HepG2 (cell line): ENCODE measurements at places on chromosomes 7 and 10.

DNA sequence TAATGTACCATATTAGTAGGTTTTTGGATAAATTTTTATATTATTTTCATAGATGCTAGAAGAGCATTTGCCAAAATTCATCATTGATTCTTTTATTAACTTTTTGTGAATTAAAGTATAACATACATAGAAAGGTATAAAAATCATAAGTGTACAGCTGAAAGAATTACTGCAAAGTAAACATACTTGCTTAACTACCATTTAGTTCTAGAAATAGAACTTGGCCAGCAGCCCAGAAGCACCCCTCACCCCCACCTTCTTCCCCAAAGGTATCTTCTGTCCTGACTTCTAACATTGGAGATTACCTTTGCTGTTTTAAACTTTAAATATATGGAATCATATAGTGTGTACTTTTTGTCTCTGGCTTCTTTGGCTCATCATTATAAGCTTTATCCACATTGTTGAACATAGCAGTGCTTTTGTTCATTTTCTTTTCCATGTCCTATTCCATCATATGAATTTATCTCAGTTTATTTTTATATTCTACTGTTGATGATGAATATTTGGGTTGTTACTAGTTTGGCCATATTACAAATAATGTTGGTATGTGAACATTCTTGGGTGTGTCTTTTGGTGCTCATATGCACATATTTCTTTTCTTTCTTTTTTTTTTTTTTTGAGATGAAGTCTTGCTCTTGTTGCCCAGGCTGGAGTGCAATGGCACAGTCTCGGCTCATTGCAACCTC, 142.8 kb downstream of the ADK start:
- DNase-seq: no peak

- no peak for DNase-seq
Observed at GRCh38 chr7:79288655-79289054, 164.8 kb downstream of the MAGI2 start.

DNA sequence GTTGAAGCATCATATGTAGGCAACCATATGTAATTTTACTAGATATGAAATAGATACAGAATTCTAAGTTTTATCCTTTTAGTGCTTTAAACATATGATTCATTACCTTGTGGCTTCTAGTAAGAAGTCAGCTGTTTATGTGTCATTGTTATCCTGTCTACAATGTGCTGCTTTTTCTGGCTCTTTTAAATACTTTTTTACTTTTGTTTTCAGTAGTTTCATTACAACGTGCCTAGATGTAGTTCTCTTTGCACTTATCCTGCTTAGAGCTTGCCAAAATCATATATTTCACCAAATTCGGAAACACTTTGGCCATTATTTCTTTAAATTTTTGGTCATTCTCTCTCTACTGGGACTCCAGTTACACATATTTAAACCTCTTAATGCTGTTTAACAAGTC, 26.4 kb downstream of the YAE1 start:
- DNase-seq: no peak

- no peak for DNase-seq
Observed at GRCh38 chr10:122170802-122171201, 100.3 kb upstream of the BTBD16 start.

GRCh38 chr7:22231141-22231540, 125.8 kb downstream of the RAPGEF5 start:
- DNase-seq: no peak

GRCh38 chr7:751826-752225, 24.7 kb upstream of the PRKAR1B start:
- no peak for DNase-seq

DNA sequence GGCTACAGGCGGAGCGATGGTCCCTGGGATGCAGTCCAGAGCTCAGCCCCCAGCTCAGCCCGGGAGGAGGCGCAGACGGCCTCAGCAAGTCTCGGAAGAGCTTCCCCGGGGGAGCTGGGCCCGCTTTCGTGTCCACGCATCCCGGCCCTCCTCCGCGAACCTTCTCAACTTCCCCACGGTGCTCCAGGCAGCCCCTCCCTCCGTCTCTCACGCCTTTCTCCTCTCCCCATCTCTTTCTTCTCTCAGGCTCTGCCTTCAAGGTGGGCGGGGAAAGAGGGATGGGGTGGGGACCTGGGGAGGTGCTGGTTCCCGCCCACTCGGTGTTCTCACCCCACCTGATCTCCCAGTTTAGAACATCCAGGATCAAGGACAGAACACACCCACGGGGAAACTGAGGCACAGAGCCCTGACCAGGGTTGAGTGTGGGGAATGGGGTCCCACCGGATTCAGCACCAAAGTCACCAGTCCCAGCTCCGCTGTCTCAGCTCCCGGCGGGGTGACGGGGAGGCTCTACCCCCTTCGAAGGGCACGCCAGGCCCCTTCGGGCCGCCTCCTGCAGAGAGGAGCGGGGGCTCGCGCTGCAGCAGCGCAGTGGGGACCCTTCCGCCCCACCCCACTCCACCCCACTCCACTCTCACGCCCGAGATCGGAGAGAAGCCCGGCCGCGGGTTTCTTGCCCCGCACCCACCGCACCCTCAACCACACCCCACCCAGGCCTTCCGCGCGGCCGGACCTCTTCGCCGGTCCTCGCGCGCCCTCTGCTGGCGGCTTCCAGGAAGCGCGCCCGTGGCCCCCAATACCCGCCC, 18.2 kb downstream of the POLL start:
- peak; percentile 20 for DNase-seq

- peak; percentile 32 for DNase-seq
Observed at GRCh38 chr7:134890246-134891240, 95.8 kb upstream of the AGBL3 start.

DNA sequence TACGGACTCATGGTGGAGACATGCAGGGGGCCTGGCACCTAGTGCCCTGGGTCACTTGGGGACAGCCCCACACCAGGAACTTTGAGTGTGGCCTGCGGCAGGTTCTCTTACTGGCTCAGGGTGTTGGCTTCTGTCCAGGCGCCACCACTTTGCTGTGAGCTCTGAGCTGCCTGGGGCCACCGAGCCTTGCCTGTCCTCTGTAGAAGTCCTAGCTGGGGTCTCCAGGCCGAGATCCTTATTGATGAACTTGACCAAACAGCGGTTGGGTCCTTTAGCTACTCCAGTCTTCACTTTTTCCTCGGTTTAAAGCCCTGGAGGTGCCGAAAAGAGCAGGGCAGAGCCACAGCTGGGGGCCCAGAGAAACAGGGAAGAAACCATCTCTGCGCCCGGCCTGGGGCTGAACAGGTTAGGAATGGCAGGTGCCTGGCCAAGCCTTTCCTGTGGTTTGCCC, 41.3 kb downstream of the ZNF467 start:
- DNase-seq: no peak

DNA sequence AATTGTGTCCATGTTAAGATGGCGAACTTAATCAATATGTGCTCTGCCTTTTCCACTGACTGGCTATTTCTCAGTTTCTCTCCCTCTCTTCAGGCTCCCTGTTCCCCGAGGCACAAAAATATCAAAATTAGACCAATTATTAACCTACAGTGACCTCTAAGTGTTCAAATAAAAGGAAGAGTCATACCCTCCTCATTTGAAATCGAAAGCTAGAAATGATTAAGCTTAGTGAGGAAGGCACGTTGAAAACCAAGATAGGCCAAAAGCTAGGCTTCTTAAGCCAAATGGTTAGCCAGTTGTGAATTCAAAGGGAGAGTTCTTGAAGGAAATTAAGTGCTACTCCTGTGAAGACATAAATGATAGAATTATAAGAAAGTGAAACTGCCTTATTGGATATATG, 81.1 kb upstream of the MBL2 start:
- DNase-seq: no peak

DNA sequence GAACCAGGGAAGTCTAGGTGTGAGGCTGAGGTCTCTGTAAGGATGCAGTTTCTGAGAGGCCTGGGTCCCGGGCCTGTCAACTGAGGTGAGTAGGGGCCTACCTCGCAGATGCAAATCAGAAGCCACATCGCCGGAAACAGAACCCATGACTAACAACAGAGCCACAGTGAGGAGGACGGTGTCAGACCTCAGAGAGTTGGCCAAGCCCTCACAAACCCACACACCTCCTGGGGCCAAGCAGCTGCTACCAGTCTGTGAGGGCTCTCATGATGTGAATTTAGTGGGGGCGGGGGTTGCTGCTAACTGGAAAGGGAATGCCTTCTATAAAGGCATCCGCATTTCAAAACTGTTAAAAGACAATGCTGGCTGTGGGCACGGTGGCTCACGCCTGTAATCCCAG, 103.0 kb downstream of the COBL start:
- DNase-seq: no peak

DNA sequence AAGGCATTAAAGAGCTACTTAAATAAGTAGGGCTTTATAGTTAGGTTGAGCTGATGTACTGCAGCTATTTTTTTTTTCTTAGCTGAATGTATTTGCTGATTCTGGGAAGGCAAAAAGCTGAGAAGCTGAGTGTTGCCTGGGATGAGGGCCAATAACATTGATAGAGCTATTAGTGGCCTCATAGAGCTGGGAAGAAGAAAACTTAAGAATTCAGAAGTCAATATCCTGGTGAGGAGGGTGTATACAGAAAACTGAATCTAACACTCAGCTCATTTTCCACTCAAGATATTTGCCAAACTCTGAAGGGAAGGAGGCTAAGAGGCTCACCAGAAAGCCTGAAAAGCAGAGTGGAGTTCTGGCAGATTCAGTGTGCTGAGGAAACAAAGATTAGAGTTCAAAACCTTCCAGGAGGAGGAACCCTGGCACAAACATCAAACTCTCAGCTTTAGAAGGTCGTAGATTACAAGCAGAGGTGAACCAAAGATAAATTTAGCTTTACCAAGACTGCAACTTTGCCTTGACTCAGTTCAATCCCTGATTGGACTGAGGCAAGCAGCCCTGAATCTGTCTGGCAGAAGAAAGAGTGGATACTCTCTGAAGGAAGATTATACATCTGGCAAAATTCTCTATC, 11.3 kb downstream of the PPP1R3C start:
- no peak for DNase-seq

- DNase-seq: no peak
Observed at GRCh38 chr10:118471863-118472262, 123.6 kb downstream of the PRLHR start.

DNA sequence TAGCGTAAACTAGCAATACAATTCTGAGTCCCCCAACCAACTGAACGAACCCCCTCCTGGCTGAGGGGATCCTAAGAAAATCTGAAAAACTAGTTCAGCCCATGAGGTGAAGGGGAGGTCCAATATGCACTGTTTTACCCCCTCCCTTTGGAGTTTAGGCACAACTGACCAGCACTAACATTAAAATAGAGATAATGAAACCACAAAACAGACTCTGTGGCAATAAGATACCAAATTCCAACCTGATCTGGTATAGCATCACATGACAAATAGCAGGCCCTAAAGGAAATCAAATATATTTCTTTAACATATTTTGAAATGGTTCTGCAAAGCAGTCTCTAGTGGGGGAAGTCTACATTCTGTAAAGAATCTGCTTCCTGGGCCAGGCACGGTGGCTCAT, 522.5 kb downstream of the TYW1 start:
- no peak for DNase-seq

DNA sequence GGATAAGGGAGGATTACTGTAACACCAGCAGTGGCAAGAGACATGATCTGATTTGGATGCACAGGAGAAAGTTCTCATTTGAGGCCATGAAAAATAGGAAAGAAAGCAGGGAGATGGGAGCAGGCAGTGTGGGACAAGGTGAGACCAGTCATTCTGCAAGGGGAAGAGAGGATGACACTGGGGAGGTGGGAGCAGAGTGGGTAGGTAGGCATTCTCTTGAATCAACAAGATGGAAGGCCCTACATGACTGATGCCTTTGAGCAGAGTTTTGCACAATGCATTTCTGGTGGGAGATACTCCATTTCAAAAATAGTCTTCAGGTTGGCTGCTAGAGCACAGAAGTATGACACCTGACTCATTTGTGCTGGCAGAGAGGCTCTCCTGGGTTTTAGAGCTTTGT, 10.5 kb downstream of the RPS24 start:
- no peak for DNase-seq

DNA sequence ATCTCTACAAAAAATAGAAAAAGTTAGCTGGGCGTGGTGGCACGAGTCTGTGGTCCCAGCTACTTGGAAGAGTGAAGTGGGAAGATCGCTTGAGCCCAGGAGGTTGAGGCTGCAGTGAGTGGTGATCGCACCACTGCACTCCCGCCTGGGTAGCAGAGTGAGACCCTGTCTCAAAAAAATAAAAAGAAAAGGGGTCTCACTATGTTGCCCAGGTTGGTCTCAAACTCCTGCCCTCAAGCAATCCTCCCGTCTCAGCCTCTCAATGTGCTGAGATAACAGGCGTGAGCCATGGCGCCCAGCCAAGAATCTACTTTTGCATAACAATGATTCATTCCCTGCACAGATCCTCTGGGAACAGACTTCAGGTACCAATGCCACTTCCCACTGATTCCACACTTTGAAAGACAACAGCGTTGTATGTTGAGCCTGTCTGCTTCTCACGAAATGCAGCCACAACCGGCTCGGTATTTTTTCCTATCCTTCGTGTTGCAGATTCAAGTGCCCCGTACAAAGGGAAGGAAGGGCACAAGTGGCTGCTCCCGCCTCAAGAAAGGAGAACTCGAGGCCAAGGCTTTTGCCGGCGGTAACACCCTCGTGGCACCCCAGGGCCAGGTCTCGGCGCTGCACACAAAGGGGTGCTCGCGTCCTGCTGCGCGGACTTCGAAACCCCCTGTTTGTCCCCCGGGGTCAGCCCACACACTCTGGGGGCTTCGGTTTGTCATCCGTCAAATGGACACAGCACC, 745 bp downstream of the DAGLB start:
- DNase-seq: peak; percentile 78

DNA sequence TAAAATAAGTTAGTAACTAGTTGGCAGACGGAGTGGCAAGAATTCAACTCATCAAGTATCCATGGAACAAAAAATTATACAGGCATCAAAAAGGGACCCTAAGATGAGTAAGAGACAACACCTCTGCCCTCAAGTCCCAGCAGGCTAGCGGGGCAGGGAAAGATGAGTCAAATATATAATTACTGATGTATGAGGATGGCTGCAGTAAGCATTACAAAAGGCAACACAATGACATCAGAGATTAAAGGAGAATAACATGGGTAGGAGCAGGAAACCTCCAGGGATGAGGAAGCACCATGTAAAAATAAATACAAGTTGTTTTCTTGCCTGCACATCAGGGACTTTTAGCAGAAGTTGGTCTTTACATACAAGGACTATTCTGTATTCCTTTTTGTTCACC, 49.4 kb downstream of the SCRN1 start:
- no peak for DNase-seq

DNA sequence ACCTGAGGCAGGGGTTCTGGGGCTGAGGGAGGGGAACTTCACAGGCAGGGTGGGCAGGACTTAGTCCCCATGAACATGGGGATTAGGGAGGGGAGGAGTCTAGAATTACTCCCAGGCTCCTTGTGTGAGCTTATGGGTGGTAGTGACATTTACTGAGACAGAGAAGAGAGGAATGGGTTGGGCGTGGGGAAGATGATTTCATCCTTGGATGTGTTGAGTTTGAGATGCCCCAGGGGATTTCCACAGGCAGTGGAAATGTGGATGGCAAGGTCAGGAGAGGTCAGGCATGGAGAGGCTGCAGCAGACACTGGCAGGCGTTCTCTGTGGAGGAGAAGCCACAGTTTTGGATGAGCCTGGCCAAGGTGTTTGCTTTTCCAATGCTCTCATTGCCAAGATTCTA, 26.4 kb upstream of the GSDME start:
- no peak for DNase-seq

GRCh38 chr7:150569245-150569955, 2.2 kb downstream of the GIMAP4 start:
- DNase-seq: no peak
